ENCODE measurements at places on chromosomes 6 and 20. TPM values are rescaled to one million over a fixed set of nuclear protein-coding genes. Genes with fewer than 3 reads are reported as not detected.

The PPP1R16B gene
- 24.3 TPM for total RNA-seq

The TMEM74B gene
- total RNA-seq = 0.42 TPM

The EYA4 gene
- total RNA-seq = 1.0 TPM

The TMEM14A gene
- 12.6 TPM for total RNA-seq

The FNDC11 gene
- total RNA-seq = 0.13 TPM

The FNDC1 gene
- 1.2 TPM for total RNA-seq

The BTN1A1 gene
- not detected for total RNA-seq

The GTSF1L gene
- not detected for total RNA-seq

The OTOR gene
- total RNA-seq = not detected
